ENCODE measurements at places on chromosomes 6 and 20.

GRCh38 chr6:144234399-144234798, 50.7 kb upstream of the UTRN start:
- no peak for DNase-seq

GRCh38 chr20:8424010-8424409, 291.9 kb downstream of the PLCB1 start:
- no peak for DNase-seq

DNA sequence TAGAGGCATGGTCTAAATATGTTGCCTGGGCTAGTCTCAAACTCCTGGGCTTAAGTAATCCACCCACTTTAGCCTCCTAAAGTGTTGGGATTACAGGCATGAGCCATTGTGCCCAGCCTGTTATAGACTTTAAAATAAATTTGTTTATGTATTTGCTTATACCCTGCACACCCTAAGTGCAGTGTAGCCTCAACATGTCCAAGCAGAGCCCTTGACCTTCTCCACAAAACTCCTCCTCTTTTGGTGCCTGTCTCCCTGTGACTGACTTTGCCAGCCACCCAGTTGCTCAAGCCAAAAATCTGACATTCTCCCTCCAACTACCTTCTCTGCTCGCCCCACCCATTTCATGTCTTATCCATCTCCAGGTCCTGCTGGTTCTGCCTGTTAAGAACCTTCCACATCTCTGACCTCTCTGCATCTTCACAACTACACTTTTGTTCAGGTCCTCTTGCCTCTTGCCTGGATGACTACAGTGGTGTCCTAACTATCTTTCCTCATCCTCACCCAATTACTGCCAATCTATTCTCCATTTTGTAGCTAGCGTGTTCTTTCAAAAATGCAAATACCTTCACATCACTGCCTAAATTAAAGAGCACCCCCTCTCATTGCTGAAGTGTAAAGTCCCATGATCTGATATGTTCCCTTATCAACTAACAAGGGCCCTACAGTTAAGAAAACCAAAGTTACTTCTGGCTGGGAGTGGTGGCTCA, 11.2 kb upstream of the KIFC1 start:
- no peak for DNase-seq

GRCh38 chr20:50412069-50412468, 98.1 kb upstream of the PTPN1 start:
- DNase-seq: no peak

- no peak for DNase-seq
These were observed 165.6 kb downstream of the ZFP64 start for GRCh38 chr20:52025938-52026337.

Measured in cortex of kidney (tissue), 1 donor.